ENCODE measurements at places on chromosomes 1 and 21.

DNA sequence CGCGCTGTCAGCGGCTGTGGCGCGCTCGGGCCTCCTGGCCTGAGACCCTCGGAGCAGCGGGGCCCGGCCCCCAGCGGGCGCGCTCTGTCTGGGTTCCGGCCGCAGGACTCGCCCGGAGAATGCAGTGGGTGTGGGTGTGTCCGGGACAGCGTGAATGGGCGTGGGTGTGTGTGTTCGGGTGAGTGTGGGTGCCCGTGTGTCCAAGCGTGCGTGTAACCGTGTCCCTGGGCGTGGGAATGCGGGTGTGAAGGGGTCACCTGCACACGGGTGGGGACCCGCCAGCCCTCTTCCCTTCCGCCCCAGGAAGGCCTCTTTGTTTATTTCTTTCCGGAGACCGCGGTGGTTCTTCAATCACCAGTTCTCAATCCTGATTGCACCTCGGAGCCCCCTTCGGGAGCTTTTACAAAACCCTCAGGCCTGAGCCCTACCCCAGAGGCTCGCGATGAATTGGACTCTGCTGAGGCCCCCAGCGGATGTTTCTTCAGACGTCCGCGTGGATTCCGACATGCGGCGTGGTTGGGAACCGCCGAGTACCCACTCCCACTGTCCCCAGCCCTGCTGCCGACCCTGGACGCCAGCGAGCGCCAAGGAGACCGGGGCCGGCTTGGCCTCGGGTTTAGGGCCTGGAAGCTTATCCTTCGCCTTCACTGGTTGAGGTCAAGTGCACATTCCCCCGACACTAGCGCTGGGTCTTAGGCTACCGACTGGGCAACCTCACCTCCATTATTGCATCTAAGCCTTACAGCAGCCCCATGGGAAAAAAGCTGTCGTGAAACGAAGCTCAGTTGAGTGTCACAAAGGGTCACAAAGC is 19.3 kb downstream of the SERTAD4 start:
- DNase-seq = no peak

DNA sequence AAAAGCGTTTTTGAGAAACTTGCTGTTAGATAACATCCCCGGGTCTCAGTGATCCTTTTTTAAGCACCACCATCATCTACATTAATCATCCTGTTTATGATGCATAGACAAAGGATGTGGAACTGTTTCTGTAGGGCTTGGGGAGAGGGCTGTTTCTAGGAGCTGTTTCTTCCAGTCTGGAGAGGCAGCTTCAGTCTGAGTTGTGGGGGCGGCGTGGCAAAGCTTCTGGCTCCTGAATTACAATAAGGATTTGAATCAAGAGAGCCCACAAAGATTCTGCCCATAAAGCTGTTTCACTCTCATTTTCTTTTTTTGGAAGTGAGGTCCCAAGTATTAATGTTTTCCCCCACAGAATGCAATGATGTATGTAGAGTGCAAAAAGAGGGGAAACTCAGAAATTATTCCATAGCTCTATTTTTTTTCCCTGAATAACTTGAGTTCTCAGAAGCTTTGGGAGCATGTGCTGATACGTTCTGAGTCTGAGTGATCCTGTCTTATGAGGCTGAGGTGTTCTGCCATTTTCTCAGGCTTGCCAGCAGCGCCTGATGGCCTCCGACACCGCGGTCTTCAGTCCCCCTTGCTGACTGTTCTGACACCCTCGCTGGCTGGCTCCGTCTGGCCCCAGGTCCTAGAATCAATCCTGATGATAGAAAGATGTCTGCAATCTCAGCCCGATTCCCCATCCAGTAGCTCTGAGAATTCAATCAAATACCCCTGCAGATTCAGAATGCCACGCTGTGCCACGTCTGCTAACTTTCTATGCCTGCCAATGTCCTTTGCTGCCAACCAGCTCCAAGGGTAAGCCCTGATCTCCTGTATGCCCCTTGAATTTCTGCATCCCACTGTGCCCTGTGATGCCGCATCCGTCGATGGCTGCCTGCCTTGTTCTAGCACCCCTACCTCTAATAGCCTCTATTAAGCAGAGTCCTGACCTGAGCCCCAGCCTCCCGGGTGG is 92.4 kb upstream of the AKT3 start:
- DNase-seq = no peak

DNA sequence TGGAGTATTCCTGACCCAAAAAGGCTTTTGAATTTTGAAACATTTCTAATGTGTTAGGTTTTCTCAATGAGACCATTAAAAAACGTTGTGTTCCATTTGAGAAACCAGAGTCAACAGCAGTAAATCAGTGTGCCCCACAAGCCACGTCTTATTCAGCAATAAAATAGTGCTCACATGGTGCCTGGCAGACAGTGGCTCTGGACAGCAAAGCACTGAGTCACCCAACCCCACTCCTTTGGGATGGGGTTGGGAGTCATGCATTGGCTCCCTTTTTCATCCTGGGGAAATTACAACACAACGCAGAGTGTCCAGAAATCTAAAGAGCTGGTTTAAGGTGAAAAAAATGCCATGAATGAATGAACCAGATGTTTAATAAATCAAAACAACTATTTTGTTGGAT is 46.5 kb downstream of the KCNJ15 start:
- DNase-seq = no peak

GRCh38 chr1:211632117-211632807 is 43.2 kb downstream of the NEK2 start:
- no peak for DNase-seq

DNA sequence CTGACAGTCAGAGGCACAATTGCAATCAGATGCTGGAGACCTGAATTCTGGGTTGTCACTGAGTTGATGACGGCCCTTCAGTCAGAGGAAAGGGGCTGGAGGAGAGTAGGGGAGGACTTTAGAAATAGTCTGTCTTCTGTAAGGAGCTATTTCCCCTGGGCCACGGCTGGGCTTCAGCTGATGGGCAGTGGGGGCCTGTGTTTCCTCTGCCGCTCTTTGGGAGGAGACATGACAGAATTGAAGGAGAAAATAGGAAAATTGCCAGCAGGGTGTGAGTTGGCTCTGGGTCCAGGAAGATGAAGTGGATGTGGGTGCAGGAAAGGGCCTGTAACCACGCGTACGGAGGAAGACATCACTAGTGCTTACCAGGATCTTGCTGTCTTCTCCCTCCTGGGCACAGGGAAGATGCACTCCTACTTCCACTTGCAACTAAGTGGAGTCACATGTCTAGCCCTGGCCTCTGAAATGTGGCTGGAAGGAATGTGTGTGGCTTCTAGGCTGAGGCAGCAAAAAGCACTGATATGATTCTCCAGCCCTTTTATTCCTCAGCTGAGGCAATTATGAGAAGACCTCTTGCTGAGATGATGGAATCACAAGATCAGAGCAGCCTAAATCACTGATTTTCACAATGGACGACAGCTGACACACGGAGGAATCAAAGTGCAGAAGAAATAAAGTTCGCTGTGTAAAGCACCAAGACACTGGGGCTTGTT is 250.0 kb downstream of the GRIK3 start:
- no peak for DNase-seq

DNA sequence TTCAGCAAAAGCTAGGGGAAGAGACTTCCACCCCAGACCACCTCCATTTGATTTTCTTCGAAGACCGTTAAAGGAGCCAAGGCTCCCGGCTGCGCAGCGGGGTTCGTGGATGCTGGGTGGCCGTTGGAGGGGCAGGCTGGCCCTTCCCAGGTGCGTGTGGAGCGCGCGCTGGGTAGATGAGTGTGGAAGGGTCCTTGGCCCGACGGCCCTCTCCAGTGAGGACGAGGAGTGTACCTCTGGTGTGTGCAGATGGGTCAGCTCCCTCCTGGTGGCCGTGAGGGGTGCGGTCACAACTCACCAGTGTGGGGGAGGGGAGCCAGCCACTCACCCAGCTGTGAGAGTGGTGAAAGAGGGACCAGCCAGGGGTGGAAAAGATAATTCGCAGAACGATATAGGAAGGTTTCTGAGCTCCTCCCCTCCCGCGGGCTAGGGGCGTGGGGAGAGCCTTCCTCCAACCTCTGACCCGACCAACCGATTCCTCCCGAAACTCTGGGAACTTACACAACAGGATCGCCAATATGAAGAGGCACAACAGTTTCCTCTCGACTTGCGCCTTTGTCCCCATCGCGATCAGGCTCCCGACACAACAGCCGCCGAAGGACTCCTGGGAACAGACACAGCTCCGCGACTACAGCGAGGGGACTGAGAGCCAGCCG is at the start of gene F11R:
F11R (minus strand) TSS at position 644 of the 656 bp plus-strand sequence; CDS start at position 565, 79 bp downstream.
- no peak for DNase-seq

GRCh38 chr1:203104789-203105390 is 19.1 kb upstream of the MYOG start:
- DNase-seq = no peak
